ENCODE measurements at places on chromosomes 6 and 20.

DNA sequence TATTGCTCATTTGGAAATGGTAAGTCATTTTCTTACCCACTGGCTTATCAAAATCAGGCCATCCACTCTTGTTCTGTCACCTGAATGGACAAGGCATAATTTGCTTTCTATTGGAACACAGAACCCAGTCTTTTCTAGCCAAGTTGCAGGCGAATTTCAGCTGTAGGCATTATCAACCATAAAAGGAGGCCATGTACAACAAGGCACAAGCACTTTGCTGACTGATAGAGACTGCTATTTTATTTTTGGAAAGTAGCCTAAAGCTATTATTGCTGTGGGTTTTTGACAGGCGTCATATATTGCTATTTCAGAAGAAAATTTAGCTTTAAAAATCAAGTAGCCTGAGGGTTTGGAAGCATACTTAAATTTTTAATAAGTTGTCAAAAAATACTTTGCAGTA is 344.2 kb downstream of the HDGFL1 start:
- no peak for DNase-seq

DNA sequence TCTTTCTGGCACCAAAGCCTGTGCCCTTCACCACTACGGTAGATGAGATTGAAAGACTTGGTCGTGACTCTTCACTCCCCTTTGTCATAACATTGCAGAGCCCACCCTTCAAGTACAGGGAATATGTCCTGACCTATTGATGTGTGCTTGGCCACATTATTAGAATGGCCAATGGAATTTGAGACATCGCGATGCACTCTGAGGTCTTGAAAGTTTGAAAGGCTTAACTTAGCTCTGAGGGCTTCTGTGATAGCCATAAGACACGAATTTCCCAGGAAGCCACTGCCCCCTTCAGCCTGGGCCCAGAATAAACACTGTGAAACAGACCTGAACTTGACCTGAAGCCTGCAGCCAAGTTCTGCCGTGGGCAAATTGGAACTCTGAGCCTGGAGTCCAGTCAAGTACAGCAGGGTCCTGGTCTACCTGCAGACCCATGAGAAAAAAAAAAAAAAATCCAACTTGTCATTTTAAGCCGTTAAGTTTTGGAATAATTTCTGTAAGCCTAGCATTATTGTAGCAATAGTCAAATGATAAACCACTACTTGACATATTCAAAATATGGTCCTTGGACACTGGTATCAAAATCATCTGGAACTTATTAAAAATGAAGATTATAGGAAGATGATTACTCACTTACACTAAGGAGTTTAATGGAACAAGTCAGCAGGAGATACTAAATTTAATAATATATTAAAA is 36.9 kb upstream of the TRAF3IP2 start:
- no peak for DNase-seq

GRCh38 chr20:309306-309840 is 12.0 kb downstream of the ZCCHC3 start:
- no peak for DNase-seq

DNA sequence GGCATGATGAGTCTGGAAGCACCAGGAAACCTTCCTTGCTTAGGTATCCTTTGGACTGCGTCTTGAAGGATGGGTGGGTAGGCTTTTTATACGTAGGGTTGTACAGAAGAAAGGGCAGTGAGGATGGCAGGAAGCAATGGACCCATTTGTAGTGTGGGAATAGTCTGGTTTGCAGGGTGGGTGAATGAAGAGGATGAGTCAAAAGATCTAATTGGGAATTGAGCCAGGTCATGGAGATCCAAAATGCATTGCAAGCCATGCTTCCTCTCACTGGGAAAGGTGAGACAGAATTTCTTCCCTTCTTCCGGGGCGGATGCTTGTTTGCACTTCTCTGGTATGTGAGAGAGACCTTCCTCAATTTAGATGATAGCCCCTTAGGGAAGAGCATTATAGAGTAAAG is 10.1 kb upstream of the BTBD3 start:
- no peak for DNase-seq

- DNase-seq = no peak
These were observed 94.1 kb downstream of the YTHDF1 start for GRCh38 chr20:63121749-63122405.

- no peak for DNase-seq
These were observed 23.1 kb downstream of the MAN1A1 start for GRCh38 chr6:119326291-119327005.

DNA sequence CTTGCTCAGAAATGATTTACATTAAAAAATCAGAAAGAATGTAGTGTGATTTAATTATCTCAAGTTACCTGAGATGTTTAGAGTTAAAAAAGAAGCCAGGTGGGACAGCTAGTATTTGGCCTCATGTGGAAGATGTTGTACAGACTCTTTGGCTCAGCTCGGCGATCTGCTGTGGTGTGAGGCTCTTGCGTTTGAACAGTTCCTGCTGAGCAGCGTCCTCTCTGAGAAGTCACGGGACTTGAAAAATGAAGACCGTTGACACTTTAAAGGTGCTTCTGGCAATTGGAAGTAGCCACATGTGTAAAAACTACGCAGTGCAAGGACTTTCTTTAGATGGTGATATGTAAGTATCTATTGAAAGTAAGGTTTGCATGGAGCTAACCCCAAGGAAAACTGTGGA is 169.0 kb downstream of the BACH2 start:
- DNase-seq = no peak

DNA sequence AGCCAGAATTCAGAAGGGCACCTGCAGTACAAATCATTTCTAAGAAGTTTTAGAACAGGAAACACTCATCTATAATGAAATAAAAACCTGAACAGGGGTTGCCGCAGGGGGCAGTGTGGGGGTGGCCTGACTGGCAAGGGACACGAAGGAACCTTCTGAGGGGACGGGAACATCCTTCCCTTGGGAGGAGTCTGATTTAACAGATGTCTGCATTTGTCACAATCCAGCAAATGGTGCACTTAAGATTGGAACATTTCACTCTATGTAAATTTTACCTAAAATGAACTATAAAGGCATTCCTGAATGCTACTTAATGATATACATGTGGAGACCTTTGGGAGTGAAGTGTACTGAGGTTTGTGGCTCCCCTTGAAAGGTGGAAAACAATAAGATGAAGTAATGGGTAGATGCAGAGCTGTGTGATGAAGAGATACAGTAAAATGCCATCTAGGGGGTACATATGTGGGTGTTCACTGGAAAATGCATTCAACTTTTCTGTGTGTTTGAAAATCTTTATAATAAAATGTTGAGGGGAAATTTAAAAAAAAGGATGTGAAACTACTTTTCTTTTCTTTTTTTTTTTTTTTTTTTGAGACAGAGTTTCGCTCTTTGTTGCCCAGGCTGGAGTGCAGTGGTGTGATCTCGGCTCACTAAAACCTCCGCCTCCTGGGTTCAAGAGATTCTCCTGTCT is 89.5 kb downstream of the SNX5 start:
- no peak for DNase-seq

GRCh38 chr6:159261995-159262394 is 92.8 kb downstream of the FNDC1 start:
- no peak for DNase-seq
